PC-9 (cell line): ENCODE measurements at places on chromosomes 2 and 18. TPM values are rescaled to one million over a fixed set of nuclear protein-coding genes. Genes with fewer than 3 reads are reported as not detected.

DNA sequence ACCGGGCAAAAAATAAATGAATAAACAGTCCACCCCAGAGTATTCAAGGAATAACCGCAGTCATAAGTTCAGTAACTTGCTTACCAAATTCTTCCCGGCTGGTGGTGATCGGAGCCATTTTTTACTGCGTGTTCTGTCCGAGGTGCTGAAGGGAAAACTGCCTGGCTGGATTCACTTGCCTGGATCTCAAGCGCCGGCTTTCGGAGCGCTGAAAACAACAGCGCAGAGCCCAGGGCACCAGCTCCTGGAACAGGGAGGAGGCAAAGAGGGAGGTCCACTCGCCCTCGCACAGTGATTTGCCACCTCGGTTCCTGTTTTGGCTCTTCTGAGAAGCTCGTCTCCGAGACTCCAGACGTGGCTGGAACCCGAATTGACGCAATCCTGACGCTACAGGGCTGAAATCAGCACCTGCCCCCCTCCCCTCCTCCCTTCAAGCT is at the start of gene SYT4:
Gene SYT4, minus strand, starts transcription at position 327 of the 437 bp plus-strand sequence. Its CDS starts 209 bp downstream, at position 118.
- no peaks in the 10 kb centered on the region for H3K27me3 ChIP-seq
- H3K4me1 ChIP-seq = no peaks in the 10 kb centered on the region

- H3K4me3 ChIP-seq = no peak within 1 kb of the TSS
- no peaks in the 10 kb centered on the region for H3K27me3 ChIP-seq
- no peaks in the 10 kb centered on the region for H3K36me3 ChIP-seq
- DNase-seq = no peak
- no peak within 1 kb of the TSS for H3K27ac ChIP-seq
Observed at GRCh38 chr2:131475831-131476230, at the start of gene TUBA3D. Gene TUBA3D, plus strand, starts transcription at chr2:131476119. Its CDS starts 81 bp downstream, at chr2:131476200.

The MYOM1 gene
- 0.88 and 1.3 TPM in 2 replicates for total RNA-seq

- H3K4me1 ChIP-seq = no peaks in the 10 kb centered on the region
- H3K36me3 ChIP-seq = no peaks in the 10 kb centered on the region
Observed at GRCh38 chr18:69490813-69491212, 90.1 kb downstream of the DOK6 start.

The SLC19A3 gene
- total RNA-seq = 4.3 and 4.5 TPM in 2 replicates
